Activated T-cell treated with anti-CD3 and anti-CD28 coated beads for 24 hours (primary cell): ENCODE measurements at places on chromosomes 3 and 15.
A peak's percentile ranks its signal among the peaks of the same experiment; 100 is the strongest.

- no peak for DNase-seq
Observed at GRCh38 chr15:28273468-28273867, 48.5 kb downstream of the HERC2 start.

- no peak for DNase-seq
Observed at GRCh38 chr15:55494931-55495330, 13.1 kb downstream of the DNAAF4 start.

GRCh38 chr3:192444096-192444790 is 283.1 kb downstream of the FGF12 start:
- DNase-seq, result peak; percentile 28

GRCh38 chr3:153756816-153757215 is 364.4 kb upstream of the ARHGEF26 start:
- no peak for DNase-seq

DNA sequence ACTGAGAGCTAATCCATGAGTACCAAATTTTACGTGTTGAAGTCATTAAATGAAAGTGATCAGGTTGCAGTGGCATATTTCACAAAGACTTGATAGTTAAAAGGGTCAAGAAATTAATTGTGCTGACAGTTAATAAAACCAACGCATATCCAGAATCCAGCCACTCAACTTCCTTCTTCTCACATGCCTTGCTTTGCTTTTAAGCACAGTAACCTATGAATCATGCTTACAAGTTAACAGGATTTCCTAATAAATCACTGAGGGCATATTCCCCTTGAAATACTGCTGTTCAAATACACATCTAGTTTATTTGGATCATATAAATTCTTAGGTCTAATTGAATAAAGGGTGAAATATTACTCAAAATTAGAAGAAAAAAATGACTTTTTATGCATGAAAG is 801.5 kb upstream of the EPHA6 start:
- DNase-seq, result no peak

DNA sequence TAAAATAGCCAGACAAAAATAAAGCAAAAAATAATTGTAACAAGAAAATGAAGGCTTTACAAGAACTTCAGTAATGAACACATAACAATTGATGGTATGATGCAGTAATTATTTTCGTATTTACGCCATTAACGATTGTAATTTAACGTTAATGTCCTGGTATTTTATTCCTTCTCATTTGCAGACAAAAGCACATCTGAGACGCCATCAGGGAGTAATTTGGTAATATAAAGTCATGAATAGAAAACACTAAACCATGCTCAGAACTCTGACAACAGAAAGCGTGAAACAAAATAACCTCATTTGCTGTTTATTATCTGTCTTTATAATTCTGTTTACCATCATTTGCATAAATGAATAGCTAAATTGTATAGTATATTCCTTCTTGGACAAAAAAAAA is 336.6 kb upstream of the THRB start:
- no peak for DNase-seq

DNA sequence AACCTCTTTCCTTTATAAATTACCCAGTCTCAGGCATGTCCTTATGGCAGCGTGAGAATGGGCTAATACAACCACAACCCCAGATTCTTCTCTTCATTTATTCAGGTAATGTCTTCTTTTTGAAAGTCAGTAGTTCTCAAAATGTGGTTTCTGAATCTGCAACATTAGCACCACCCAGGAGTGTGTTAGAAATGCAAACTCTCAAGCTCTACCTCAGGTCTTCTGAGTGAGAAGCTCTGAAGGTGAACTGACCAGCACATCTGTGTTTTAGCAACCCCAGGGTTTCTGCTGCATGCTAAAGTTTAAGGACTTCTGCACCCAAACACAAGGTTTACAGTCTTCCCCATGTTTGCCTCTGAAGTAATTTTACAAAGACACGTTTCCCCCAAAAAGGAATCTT is 22.3 kb upstream of the TRIM59 start:
- DNase-seq, result no peak

- no peak for DNase-seq
Observed at GRCh38 chr3:165193366-165194254, 2.6 kb downstream of the SLITRK3 start.

DNA sequence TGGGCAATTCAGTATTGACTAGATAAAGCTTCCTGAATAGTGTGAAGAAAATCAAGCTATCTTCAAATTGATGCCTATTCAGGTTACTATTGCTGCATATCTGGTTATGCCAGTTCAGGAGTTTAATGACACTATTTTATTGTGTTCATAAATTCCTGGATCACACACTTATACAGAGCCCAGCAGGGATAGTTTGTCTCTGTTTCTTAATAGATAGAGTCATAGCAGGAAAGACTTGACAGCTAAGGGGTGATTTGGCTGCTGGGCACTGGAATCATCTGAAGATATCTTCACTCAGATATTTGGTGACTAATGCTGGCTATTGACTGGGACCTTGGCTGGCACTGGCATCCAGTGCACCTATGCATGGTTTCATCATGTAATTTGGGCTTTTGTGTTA is 187.8 kb downstream of the PYDC2 start:
- DNase-seq, result no peak

DNA sequence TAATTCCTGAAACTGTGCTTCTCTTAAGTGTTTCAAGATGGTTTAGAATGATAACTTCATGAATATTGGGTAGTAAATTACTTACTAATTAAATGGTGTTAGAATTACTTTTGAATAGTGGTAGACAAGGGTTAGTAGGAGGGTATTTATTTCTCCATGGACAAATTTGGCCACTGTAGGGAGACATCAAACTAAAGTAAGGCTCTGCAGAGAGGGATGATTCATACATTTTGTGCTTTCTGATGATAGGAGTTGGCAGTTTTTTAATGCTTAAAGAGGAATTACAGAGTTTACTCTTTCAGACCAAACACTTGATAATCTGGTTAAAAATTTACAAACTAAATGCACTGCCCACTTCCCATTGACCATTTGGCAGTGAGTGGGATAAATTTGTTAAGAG is 127.6 kb downstream of the NAALADL2 start:
- no peak for DNase-seq

- no peak for DNase-seq
Observed at GRCh38 chr3:25567388-25567787, 97.3 kb downstream of the TOP2B start.

DNA sequence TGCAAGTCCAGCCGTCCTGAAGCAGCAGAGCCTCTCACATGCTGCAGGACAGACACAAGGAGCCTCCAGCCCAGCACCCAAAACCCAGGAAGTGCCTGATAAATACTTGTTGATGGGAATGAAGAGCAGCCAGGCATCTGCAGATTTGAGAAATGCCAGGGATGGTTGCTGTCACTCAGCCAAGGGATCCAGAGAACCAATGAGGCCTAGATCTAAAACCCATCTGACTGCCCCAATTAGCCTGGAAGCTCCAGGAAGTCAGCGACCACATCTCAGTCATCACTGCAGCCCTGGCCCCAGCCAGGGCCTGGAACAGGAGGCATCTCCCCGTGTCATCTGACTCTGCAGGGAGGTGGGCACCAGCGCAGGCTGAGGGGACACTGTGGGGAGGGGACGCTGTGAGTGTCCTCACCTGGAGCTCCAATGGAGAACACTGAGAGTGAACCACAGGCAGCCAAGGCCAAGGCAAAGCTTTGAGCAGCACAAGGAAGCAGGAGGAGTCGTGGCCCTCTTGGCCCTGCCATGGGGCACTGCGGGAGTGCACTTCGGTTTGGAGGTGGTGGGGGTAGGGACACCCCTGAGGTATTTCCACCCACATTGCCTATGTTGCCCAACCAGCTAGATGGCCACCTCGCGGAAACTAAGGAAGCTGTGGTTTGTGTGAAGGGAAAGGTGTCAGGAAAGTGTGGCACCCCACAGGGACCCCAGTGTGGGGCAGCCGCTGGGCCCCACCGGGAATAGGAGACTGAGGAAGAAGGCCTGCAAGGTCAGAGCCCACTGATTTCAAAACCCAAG is 229.5 kb downstream of the VPS13C start:
- DNase-seq, result no peak

GRCh38 chr3:187946163-187946691 is 201.0 kb upstream of the BCL6 start:
- DNase-seq, result no peak

- no peak for DNase-seq
Observed at GRCh38 chr3:101266071-101266470, 54.3 kb downstream of the IMPG2 start.

DNA sequence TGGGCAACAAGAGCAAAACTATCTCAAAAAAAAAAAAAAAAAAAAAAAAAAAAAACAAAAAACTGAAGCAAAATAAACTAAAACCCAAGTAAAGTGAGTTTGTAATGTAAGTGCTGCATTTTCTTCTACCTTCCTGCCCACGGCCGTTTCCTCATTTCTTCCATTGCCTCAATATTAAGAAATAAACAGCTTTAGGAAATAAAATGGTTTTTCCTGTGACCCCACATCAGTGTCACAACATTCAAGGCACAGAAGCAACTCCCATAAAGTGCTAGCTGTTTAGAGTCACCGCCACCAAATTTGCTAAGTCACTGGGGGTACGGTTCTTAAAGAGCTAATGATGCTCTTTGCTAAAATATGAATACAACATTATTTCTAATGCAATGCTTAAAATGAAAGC is 3.3 kb downstream of the PKM start:
- DNase-seq, result no peak

GRCh38 chr3:159781867-159782266 is 206.8 kb upstream of the IL12A start:
- no peak for DNase-seq

GRCh38 chr15:22872936-22873701 is 34.7 kb downstream of the NIPA2 start:
- no peak for DNase-seq
